ENCODE measurements at places on chromosomes 12 and 14.

GRCh38 chr12:81141217-81141616 is 63.3 kb downstream of the ACSS3 start:
- no peak for DNase-seq

DNA sequence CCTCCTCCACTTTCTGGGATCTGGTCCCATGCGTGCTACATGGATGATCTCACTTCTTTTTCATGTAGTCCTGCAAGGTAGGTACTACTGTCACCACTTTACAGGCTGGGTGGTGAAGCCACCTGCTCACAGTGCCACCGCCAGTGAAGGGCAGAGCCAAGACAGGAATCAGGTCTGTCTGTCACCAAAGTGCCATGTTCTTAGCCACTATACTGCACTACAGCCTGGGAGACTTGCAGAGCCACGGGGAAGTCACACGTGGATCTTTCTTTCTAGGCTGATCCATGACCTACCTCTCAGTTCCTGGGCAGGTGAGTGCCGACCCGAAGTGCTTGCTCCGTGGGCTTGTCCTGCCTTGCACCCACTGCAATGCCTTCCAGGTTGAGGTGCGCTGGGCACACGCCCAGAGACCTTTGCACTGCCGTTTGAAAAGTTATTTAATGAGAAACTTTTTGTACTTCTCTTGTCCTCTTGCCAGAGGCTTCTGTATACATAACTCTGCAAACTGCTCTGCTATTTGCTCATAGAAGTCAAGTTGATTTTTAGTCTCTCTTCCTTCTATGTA is 19.7 kb upstream of the CLMN start:
- no peak for DNase-seq

DNA sequence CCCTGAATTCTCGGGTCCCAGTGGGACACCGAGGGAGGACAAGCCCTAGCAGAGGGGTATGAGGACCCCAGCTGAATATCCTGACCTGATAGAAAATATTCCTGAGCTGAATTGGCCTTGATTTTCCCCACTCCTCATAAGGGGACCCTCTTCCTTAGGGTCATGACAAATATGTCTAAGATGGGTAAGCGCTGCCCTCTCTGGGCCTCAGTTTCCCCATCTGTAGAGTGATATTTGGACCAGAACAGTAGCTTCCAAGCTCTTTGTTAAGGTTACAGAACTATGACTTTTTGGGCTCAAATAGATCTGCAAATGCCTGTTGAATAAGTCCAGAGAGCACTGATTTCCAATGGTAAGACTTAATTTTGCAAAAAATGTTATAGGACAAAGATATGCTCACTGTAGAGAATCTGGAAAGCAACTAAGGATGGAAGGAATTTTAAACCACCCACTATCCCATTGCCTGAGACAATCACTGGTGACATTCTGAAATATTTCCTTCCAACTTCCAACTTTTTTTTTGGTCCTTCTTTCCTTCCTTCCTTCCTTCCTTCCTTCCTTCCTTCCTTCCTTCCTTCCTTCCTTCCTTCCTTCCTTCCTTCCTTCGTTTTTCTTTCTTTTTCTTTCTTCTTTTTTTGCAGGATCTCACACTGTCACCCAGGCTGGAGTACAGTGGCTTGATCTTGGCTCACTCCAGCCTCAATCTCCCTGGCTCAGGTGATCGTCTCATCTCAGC is 32.0 kb downstream of the MYL2 start:
- no peak for DNase-seq

DNA sequence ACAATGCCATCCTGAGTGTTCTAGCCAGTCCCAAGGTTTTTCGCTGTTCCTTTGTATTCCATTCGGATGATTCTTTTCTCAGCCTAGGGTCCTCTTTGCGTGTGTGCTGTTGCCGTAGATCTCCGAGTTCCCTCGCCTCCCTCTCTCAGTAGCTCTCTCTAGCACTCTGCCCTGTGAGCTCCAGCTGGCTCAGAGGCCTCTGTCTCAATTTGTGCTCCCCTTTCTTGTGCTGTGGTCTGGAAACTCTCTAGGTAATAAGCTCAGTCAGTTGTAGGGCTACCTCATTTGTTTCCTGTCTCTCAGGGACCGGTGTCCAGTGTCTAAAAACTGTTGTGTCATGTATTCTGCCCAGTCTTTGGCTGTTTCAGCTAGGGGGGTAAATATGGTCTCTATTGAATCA is 179.3 kb downstream of the PCNX1 start:
- no peak for DNase-seq

GRCh38 chr12:90024262-90024661 is 315.6 kb upstream of the ATP2B1 start:
- DNase-seq, result no peak
